ENCODE measurements at places on chromosomes 2 and 18.

DNA sequence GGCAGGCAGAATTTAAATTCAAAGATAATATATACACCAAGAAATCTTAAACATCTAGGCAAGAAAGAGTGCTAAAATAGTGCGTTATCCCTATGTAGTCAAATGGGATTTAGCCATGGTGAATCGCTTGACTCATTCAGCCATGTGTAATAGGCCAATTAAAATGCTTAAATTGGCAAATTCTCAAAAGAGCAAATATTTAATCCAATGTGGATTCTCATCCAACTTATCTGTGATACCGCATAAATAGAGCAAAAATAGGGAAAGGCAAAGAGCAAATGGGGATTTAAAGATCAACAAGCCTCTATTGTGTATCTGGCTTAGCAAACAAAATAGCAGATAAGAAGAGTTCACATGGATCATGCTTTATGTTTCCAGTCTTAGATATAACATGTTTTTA, 123.2 kb upstream of the RPRM start:
- no peak for DNase-seq

DNA sequence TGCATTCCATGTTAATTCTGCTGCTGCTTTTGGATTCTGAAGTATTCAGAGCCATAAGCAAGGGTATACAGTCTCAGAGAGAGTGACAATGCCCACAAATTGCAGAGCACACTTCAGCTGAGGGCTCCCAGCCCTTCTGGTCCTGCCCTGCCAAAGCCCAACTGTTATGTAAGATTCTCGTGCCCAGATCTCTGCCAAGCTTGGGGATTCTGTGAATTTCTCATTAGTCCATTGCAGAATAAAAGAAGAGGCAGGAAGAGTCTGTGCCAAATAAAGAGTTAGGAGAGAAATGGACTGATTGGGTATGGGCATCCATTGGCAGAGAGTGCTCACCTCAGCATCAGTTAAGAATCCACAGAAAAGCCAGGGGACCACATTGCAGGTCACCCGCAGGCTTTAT, 112.0 kb upstream of the PNPT1 start:
- no peak for DNase-seq

- DNase-seq, result no peak
Observed at GRCh38 chr2:178208817-178209216, 14.5 kb downstream of the OSBPL6 start.

DNA sequence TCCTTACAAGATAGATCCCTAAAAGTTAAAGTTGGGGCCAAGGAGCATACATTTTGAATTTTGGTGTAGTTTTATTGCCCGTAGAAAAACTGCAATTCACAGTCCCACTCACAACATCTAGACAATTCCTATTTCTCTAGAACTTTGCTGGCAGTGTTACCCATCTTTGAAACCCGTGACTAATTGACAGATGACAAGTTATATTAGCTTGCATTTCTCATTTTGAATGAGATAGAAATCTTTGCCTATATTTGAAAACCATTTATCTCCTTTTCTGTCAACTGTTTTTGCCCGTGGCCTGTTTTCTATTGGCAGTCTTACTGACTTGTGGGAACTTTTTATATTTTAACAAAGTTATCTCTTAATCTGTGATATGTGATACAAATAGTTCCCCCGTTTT, 50.0 kb downstream of the OXER1 start:
- no peak for DNase-seq

DNA sequence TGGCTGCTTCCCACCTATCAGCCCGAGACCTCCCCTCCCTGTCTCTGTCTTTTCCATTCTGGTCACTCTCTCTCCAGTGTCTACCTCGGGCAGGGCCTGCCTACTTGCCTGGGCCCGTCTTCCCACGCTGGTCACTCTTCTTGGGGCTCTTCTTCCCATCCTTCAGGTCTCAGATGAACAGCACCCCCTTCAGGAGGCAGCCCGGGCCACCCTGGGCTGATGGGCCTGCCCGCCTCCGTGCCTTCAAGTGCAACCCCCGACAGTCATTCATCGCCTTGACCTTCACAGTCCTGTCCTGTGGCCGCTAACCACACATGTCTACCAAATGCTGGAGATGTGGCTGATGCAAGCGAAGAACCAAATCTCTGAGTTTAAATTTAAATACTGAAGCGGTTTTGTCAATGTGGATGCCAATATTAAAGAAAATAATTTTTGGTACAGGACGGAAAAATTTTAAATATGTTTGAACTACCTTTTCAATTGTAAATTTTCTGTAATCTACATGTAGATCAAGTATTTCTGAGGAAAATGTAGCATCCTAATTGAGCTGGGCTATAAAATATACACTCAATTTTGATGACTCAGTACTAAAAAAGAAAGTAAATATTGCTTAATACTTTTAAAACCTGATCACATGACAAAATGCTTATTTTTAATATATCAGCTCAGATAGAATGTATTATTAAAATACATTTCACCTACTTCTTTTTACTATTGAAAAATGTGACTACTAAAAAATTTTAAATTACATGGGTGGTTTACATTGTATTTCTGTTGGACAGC, 96.4 kb downstream of the LAMA1 start:
- DNase-seq, result no peak
